ENCODE measurements at places on chromosomes 16 and 17. TPM values are rescaled to one million over a fixed set of nuclear protein-coding genes. Genes with fewer than 3 reads are reported as not detected.

GRCh38 chr17:74608511-74608910, 15.0 kb downstream of the CD300E start:
- DNase-seq: no peak

DNA sequence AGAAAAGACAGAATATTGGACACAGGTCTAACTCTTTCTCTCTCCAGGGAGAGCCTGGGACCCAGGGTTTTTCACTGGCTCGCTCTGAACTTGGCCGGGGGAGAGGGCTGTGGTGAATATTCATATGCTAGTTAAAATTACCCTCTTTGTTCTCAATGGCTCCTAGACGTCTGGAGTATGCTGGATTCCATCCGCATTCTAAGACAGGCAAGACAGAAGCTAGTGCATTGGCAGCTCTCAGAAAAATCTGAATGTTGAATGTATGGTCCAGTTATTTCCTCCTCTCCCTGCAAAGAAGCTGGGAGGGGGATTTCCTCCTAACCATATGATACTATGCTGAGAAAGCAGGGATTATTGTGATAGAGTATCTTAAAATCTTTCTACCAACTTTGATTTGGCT, 5.6 kb upstream of the KRT34 start:
- DNase-seq: no peak

GRCh38 chr17:42971589-42971988, 7.3 kb upstream of the AARSD1 start:
- no peak for DNase-seq

DNA sequence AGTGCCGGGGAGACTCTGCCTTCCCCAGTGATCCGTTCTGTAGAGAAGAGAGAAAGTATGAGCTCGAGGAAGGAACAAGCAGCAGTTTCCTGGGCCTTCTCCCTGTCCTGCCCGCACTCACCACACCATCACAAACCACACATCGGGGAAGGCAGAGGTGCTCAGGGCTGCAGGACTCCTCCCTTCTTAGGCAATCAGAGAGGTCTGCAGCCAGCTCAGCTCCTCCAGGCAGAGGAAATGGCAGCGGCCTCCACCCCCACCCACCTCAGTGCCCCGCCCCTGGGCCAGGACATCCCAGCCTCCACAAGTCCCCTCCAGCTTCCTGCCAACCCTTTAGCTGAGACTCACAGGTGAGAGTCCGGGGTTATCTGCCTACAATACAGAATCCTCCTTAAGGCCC, 2.0 kb downstream of the ZNF319 start:
- peak; percentile 37 for DNase-seq

Gene PARD6A
- 6.3 TPM for total RNA-seq

Gene EFNB3
- total RNA-seq: not detected

DNA sequence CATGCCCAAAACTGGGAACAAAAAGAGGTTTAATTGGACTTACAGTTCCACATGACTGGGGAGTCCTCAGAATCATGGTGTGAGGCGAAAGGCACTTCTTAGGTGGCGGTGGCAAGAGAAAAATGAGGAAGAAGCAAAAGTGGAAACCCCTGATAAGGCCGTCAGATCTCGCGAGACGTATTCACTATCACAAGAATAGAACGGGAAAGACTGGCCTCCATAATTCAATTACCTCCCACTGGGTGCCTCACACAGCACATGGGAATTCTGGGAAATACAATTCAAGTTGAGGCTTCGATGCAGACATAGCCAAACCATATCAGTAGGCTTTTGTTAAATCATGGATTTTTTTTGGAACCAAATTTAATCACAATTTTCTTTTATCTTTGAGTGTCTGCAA, 24.4 kb downstream of the RBL2 start:
- no peak for DNase-seq

- DNase-seq: no peak
Observed at GRCh38 chr16:30482366-30482765, 9.8 kb downstream of the ITGAL start.

- peak; percentile 37 for DNase-seq
Observed at GRCh38 chr17:67434061-67434525, 57.0 kb downstream of the PITPNC1 start.

DNA sequence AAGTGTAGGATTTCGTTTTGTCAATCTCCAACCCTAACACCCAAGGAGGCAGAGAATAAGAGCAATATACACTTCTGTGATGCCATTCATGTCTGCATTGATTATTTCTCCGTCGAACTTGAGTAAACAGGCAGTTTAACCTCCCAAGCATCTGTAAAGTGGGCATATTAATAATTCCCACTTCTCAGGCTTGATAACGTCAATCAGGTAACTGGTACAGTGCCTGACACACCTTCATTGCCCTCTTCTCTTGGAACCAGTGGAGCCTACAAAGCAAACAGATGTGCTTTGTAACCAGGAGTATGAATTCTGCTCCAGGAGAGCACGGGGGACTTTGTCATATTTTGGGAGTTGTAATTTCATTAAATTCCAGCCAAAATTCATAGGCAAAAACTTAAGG, 32.5 kb upstream of the PLCG2 start:
- DNase-seq: no peak

DNA sequence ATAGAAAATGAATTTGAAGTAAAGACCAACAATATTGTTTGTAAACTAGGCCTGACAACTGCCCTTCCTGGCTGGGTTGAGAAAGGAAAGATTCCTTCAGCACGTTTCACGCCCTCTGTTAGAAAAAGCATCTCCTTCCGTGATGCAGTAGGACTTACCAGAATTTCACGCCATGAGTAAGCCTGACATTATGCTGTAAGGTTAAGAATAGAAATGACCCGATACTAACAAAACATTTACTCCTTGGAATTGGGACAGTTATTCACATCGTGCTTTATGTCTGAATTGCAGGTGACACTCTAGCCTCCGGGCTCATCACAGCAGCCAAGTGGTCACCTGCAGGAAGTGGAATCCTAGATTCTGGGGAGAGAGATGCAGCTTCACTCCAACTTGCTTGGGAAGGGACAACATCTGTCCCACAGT, 17.5 kb downstream of the MARCHF10 start:
- DNase-seq: no peak

GRCh38 chr16:1820096-1820945, 6.3 kb downstream of the HAGH start:
- DNase-seq: no peak

- no peak for DNase-seq
Observed at GRCh38 chr16:56667581-56668571, at the start of gene MT1G. Gene MT1G, minus strand, starts transcription at chr16:56668065. Its CDS starts 72 bp downstream, at chr16:56667993.

GRCh38 chr17:48058393-48059124, 10.4 kb downstream of the NFE2L1 start:
- DNase-seq: no peak

Gene ODF4
- total RNA-seq: not detected

GRCh38 chr17:64455993-64456885, 7.3 kb downstream of the MILR1 start:
- no peak for DNase-seq

DNA sequence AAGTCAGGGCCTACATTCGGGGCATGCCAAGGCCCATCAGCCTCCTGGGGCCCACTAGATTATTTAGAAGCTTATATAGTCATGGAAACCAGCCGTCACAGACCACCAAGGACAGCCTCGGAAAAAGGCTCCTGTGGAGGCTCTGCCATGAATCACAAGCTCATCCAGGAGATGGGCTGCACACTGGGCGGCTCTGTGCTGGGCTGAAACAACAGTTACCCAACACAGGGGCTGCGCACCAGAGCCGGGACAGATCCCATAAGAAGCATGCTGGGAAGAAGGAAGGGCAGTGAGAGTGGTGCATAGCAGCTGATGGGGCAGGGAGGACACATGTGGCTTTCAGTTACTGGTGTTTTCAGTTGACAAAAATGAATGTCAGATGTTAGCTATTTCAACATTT, 67.7 kb upstream of the GSG1L start:
- no peak for DNase-seq

Gene SOX8
- total RNA-seq: 1.1 TPM

Gene NPIPB13
- 17.4 TPM for total RNA-seq

GRCh38 chr16:66920299-66920590, 1.6 kb upstream of the CDH16 start:
- DNase-seq: no peak

Gene MARVELD3
- total RNA-seq: not detected

DNA sequence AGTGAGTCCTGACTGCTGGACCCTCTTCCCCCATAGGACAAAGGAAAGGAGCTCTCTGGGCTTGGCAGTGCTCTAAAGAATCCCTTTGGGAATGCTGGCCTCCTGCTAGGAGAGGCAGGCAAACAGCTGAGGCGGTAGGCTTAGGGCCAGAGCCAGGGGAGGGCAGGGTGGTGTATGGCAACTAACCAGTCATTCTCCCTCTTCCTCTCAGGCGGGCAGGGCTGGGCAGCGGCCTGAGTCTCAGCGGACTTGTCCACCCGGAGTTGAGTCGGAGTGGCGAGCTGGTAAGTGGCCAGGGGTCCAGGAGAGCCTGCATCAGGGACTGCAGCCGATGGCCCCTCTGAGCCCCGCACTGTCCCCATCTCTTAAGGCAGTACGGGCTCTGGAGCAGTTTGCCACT, 4.4 kb downstream of the ACADVL start:
- no peak for DNase-seq

Gene CHST5
- total RNA-seq: not detected

DNA sequence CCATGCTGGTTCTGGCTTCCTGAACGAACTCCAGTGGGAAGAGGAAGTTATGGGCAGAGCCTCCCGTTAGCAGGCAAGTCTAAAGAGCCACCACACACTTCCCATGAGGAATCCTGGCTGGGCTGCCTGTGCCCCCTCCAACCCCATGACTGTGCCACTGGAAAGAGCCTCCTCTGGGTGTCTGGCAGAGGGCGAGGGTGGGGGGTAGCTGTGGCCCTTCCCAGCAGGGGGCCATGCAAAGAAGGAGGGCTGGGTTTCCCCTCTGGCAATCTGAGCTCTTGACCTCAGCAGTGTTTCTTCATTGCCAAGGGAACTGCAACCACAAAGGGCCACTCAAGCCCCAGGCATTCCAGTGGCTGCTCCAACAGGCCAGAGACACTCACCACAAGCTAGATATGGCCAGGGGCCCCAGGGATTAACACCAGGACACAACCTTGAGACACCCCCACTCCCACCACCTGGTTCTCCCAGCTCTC, 1.7 kb upstream of the RRAD start:
- DNase-seq: no peak

Gene PIK3R5
- total RNA-seq: 164 TPM

Gene MT1E
- 8.7 TPM for total RNA-seq

DNA sequence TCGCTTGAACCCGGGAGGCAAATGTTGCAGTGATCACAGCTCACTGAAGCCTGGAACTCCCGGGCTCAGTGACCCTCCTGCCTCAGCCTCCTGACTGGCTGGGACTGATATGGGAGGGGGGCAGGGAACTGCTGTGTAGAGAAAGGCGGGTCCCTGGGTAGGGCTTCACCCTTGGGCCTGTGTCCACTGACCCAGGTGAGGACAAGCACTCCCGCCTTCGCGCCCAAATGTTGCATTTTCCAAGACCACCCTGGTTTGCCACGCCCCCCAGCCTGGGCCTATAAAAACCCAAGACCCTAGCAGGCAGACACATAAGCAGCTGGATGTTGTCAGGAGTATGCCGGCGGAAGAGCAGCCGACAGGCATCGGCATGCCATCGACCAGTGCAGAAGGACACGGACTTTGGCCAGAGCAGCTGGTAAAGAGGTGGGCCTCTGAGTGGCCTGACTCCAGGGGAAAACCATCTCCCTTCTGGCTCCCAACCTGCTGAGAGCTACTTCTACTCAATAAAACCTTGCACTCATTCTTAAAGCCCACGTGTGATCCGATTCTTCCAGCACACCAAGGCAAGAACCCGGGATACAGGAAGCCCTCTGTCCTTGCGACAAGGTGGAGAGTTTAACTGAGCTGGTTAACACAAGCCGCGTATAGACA, 19.1 kb downstream of the SMYD4 start:
- no peak for DNase-seq

DNA sequence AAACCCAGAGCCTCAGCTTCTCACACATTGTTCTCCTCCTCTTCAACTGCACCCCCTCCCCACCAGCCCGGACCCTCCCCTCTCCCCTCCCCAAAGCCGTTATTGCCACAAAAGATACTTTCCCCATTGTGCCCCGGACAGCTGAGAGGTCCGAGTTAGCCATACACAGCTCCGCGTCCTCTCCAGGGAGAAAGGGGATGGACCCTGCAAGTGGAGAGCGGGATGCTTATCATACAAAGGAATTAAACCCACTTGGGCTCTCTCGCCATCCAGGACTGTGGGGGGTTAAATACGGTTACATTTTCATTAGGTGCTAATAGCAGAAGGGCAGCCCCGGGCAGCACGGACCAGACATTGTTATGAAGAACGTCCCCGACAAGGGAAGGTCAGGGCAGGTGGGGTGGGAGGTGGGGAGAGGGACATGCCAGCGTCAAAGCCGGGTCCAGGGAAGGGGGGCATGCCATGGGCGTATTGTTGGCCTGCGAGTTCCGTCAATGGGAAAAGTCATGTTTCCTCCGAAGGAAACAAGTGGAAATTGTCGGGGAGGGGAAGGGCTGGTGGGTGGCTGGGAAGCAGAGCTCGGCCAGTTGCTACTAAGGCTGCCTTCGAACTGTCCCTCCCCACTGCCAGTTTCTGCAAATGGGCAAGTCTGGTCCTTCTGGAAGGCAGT, 99.1 kb downstream of the SOX9 start:
- DNase-seq: no peak

- DNase-seq: no peak
Observed at GRCh38 chr17:73679476-73679875, 35.2 kb upstream of the SDK2 start.

Gene TM4SF5
- total RNA-seq: not detected

DNA sequence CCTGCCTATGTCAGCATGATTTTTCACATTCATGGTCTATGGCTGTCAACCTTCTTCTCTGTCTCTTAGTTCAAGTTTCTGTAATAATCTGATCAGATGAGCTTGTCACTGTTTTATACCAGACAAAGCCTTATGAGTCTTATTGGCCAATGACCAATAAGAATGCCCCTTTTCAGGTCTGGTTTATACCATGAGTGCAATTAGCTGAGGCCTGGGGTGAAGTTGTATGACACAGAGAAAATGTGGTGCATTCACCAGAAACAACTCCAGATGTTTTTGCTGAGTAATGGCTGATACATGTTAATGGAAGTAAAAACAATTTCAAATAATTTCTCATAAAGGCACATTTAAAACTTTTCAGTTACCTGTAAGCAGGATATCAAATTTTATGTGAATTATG, 218.6 kb upstream of the CDH8 start:
- no peak for DNase-seq

Gene KRT20
- total RNA-seq: not detected

DNA sequence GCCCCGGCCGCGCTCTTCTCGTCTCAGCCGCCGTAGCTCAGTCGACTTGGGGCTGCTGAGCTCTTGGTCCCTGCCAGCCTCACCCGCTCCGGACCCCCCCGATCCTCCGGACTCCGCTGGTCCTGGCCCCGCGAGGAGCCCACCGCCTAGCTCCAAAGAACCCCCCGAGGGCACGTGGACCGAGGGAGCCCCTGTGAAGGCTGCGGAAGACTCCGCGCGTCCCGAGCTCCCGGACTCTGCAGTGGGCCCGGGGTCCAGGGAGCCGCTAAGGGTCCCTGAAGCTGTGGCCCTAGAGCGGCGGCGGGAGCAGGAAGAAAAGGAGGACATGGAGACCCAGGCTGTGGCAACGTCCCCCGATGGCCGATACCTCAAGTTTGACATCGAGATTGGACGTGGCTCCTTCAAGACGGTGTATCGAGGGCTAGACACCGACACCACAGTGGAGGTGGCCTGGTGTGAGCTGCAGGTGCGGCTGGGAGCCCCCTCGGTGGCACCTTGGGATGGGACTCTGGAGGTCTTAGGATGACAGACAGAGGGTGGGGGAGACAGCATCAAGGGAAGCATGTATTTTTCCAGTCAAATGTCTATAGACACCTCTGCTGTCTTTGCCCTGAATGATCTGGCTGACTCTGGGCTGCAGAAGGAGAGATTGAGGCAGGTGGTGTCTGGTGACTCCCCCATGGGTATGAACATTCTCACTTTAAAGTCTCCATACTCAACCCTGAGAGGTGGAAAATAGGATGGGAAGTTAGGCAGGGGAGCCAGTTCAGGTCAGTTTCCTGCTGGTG, 635 bp downstream of the WNK4 start:
- no peak for DNase-seq

Gene NECAB2
- total RNA-seq: not detected

All from T-helper 17 cell (primary cell).